SK-N-SH (cell line): ENCODE measurements at places on chromosomes 1 and 21. TPM values are rescaled to one million over a fixed set of nuclear protein-coding genes. Genes with fewer than 3 reads are reported as not detected.

Gene CD1B
- polyA plus RNA-seq, result not detected in 2 replicates

Gene TNFRSF14
- 0.19 and 0.28 TPM in 2 replicates for polyA plus RNA-seq

Gene BCL10
- polyA plus RNA-seq, result 5.8 and 6.6 TPM in 2 replicates

Gene ZNF695
- 3.0 and 3.2 TPM in 2 replicates for polyA plus RNA-seq

Gene KAZN
- polyA plus RNA-seq, result 6.8 and 7.7 TPM in 2 replicates

Gene MPL
- not detected in 2 replicates for polyA plus RNA-seq

Gene MSH4
- not detected in 2 replicates for polyA plus RNA-seq

Gene APH1A
- 175 and 232 TPM in 2 replicates for polyA plus RNA-seq

Gene CCDC190
- polyA plus RNA-seq, result 0.13 and 0.21 TPM in 2 replicates

Gene CASZ1
- polyA plus RNA-seq, result 0.37 and 0.51 TPM in 2 replicates

Gene DCDC2B
- polyA plus RNA-seq, result not detected in 2 replicates

Gene FCRL6
- polyA plus RNA-seq, result not detected in 2 replicates

Gene NSUN4
- 14.7 and 18.8 TPM in 2 replicates for polyA plus RNA-seq

Gene GNG4
- 1.6 and 2.8 TPM in 2 replicates for polyA plus RNA-seq
